Stimulated activated CD4-positive, alpha-beta T cell treated with anti-CD3 and anti-CD28 coated beads, TNF-alpha, amount 100 ng/mL, for 1 hour (primary cell): ENCODE measurements at places on chromosomes 2 and 18.

- no peak for DNase-seq
Observed at GRCh38 chr2:172985139-172985892, 90.3 kb upstream of the MAP3K20 start.

DNA sequence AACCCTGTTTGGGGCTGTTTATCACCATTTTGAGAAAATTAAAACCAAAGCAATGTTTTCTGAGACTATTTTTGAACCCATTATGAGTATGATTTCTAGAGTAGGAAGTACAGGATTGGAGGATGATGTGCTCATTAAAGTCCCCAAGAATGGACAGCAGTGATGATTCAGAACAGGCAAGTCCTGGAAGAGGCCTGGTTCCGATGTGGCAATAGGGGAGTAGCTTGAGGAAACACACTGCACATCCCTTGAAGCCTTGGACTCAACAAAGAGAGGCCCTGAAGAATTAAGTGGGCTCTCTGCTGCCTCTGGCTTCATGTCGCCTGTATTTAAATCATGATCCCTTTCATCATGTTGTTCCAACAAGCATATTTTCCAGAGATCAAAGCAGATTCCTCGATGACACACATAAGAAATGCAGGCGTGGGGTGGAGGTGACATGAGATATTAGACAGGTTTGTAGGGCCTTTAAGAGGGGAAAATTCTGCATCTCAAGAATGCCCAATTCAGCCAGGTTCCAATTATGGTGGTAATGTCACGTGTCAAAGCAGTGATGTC, 242.2 kb downstream of the FHOD3 start:
- DNase-seq: no peak

DNA sequence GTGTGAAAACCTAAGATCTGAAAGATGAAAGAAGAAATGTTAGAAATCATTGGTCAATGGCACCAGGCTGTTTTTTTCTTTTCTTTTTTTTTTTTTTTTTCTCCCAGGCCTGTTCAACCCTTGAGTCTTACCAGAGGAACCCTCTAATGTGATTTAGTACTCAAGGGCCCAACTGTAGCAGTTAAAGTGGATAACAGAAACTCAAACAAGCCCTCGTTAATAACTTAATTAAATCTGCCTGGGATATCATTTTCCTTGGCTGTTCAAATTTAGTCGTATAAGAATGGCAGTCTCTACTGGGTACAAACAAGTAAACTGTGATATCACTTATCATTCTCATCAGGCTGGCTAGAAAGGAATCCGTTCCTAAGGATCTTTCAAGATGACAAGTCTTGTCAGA, 16.5 kb downstream of the ARL4C start:
- no peak for DNase-seq

GRCh38 chr2:25483607-25484266, 142.0 kb upstream of the DNMT3A start:
- no peak for DNase-seq

DNA sequence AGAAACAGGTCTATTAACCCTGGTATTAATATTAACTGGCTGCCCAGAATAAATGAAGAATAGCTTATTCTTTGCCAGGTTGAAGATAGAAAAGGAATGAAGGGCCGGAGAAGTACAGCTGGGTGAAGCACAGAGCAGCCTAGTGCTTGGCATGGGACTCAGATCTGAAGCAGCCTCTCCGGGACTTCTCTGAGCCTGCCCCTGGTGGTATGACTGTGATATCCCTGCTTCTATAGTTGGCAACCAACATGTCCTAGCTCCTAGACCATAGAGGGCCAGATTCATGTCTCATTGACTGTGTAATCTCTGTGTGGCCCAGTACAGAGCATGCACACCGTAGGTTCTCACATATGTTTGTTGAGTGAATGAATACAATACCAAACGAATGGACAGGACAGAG, 107.8 kb downstream of the MSH2 start:
- DNase-seq: no peak

DNA sequence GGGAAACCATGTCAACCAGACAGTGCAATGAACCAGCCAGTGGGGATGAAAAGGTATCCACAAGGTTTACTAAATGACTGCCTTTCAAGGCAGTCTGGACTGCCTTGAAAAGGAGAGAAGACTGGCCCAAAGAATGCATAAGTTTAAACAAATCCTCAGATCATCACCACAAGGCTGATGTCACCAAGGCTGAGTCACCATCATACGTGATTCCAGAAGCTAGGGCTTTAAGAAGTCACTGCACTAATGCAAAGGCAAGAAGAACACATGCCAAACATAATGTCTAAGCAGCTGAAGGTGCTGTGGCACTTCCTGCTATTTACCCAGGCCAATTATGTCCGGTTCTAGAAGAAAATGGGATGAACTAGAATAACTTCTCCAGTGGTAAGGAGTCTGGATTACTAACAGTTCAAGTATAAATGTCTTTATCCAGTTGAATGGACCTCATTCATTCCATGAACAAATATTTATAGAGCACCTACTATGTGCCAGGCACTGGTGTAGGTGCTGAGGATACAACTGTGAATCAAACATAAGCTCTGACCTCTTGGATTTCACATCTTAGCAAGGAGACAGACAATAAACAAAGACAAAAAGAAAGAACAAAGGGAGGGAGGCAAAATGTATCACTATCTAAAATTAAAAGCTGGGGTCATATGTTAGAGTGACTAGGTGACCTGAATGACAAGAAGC, 37.6 kb upstream of the ONECUT2 start:
- no peak for DNase-seq

DNA sequence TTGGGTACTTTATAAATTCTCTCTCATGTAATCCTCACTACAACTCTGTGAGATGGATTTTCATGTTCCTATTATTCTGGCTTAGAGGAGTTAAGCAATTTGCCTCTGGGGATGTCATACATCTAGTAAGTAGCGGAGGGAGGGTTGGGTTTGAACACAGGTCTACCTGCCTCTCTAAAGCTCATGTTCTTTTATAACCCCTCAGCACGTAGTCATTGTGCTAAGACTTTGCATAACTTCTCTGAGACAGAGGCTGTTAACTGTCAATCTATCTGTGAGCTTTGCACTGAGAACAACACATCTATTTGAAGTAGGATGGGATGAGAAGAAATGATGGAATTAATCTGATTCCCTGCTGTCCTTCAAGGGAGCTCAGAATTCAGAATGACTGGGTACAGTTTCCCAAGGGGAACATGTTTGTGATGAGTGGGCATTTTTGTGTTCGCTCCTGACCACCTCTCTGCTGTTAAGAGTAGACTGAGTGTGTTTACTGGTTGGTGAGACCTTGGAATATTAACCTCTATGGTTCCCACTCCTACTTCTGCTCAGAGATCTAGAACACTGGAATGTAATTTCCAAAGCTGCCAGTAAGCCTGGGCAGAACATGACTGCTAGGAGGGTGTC, 320.7 kb downstream of the SLC8A1 start:
- DNase-seq: no peak

GRCh38 chr2:67560771-67561456, 163.8 kb downstream of the ETAA1 start:
- DNase-seq: no peak

GRCh38 chr2:161096336-161096735, 63.9 kb upstream of the TANK start:
- DNase-seq: no peak

DNA sequence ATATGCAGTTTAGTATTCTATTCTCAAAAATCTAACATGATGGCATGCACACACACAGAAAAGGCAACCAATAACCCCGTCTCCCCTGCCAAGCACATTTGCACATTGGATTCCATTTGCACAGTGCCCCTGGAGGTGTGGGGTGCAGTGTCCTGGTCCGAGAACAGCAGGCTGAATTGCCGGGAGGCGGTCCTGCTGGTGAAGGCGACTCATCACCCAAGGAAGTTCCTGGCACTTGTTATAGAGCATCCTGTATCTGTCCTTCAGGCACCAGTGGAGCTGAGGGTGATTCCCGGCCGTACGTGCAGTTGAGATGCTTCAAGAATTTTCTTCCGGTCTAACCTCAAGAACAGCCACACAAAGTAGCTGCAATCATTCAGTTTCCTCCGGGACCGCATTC, 73.0 kb upstream of the RAB12 start:
- DNase-seq: no peak

DNA sequence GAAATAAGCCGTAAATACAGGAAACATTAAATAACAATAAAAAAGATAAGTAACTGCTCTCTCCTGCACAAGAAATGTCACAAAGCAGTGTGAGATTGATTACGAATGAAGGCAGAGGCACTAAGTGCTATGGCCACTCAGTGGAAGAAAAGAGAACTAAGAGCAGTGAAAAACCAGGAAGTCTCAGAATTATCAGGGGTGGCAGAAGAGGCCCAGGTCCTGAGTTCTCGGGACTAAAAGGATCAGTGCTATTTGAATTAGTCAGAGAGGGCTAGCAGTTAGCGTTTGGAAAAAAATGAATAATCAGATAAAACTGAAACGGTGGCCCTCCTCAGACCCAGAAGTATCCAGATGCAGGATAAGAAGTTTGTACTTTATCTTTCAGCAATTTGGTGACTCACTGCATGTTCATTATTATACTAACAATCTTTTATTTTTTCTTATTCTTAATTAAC, 367.1 kb downstream of the ZEB2 start:
- no peak for DNase-seq

- DNase-seq: no peak
Observed at GRCh38 chr2:238793801-238794449, 54.0 kb upstream of the TWIST2 start.

DNA sequence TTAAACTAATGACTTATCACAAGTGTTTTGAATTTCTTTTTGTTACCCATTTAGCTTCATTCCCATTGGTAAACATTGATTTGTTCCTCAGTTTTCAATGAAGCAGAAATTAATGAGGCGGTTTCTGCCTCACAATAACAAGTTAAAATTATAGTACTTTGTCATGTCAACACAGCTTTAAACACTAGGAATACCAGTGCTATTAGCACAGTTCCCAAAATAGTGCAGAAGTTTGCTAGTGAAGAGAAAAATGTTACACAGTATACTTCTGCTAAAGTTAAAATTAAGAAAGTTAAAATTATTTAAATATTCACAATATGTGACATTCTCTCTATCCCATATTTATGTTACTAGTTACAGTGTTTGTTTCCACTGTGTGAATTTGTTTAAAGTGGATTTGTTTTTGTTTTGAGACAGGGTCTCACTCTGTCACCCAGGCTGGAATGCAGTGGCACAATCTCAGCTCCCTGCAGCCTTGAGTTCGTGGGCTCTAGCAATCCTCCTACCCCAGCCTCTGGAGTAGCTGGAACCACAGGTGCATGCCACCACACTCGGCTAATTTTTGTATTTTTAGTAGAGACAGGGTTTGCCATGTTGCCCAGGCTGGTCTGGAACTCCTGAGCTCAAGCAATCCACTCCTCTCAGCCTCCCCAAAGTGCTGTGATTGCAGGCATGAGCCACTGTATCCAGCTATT, 3.8 kb upstream of the CHN1 start:
- DNase-seq: no peak

DNA sequence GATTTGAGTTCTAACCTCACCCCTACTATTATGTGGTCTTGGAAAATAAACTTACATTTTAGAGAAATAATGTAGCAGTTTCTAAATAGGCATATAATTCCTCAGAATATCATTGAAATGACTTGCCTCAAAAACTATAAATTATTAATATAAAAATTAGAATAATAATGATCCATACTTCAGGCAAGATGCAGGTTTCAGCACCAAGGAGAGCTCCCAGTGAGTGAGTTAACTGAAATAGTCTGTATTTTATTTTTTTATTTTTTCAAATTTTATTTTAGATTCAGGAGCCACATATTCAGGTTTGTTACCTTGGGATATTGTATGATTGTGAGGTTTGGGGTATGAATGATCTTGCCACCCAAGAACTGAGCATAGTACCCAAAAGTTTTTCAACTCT, 472.2 kb upstream of the DCC start:
- DNase-seq: no peak

GRCh38 chr2:36797324-36798070, 101.0 kb downstream of the VIT start:
- DNase-seq: no peak

GRCh38 chr18:13269013-13269280, 50.4 kb downstream of the LDLRAD4 start:
- no peak for DNase-seq

GRCh38 chr2:86142436-86143257, 36.6 kb downstream of the PTCD3 start:
- no peak for DNase-seq

- no peak for DNase-seq
Observed at GRCh38 chr18:48599391-48599790, 60.6 kb downstream of the CTIF start.
